Effector memory CD4-positive, alpha-beta T cell (primary cell): ENCODE measurements at places on chromosomes 3 and 15.

- DNase-seq = no peak
These were observed 319.2 kb downstream of the ZNF621 start for GRCh38 chr3:40843851-40844548.

DNA sequence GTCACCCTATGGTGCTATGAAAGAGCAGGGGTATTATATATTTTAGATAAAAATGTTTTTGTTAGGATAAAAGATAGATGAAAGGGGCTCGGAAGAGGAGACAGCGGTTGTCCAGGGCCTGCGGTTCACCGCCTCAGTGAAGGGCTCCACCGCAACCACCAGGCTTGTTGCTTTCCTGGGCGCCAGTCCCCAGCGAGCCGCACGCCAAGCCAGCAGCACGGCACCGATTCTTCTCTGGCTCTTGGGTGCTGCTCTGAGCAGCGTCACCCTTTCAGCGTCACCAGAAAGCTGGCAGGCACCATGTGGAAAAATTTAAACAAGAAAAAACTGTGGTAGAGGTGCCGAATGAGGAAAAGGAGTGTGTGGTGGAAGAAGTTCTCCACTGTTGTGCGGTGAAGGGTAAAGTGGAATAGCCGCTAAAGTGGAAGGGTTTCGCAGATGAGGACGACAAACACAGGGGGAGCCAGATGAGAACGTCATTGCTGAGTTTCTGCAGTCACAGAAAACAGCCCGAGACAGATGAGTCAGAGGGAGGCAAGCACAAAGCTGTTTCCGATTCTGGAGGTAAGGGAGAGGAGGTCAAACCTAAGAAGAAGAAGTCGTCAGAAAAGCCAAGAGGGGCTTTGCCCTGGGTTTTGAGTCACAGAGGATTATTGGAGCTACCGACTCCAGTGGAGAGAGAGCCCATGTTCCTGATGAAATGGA is 569.2 kb downstream of the ZBBX start:
- no peak for DNase-seq

DNA sequence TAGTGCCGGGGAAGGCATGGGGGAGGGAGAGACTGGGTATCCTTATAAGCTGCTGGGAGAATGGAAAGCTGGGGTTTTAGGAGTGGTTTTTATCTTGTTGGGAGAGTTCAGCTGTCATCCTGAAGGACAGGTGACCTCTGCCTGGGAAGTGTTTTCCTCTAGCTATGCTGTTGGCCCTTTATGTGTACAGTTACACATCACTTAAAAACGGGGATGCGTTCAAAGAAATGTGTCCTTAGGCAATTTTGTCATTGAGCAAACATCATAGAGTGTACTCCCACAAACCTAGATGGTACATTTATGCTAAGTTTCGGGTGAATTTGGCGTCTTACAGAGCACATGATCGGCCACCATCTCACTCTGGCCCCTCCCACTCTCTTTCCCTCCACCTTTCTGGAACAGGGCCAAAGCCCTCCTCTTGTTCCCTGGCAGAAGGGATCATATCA is 164.3 kb upstream of the NUDT16 start:
- DNase-seq = no peak

DNA sequence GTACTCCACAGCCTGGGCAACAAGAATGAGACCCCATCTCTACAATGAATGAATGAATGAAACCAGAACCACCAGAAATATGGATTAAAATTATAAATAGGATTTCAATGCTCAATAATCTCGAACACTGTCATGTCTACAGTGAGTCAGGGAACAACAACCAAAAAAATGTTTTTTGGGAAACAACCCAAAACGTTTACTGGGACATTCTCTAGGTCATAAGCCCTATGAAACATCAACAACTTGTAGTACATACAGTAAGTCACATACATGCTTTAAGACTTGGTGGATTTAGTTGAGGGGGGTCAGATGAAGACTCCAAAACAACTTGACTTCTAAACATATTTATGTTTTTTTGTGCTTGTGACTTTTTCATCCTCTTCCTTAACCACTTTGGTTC is 511.2 kb downstream of the FOXP1 start:
- DNase-seq = no peak

DNA sequence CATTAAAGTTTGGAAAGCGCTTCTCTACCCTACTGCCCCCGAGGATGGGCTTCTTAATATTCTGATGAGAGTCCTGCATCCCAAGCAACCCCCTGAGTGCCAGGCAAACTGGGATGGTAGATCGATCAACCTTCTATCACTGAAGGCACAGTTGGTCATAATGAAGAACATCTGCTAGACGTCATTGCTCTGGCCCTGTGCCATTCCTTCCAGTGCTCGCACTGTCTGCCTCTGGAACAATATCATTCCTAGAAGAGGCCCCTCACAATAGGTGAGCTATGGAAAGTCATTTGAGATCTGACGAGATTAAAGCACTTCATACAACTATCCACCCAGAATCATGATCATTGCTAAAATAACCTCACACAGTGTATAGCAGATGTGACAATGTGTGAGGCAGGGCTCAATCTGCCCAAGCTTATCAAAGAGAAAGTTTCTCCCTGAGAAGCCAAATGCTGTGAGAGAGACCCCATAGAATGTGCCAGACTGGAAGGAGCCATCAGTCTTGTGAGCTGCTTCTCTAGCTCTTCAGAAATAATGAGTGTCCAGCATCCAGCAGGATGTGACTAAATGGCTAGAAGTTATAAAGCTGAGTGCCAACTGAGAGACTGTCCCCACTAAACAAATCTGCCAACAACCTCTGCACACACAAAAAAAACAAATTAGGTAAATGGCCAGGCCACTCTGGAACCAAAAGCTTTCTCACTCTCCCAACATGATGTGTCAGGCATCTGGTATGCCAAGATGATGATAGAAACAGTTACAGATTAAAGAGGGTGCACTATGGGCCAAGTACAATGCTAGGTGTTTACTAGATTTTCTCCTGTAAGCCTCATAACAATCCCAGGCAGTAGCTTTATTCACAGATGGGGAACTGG is 165.5 kb downstream of the NECTIN3 start:
- DNase-seq = no peak

DNA sequence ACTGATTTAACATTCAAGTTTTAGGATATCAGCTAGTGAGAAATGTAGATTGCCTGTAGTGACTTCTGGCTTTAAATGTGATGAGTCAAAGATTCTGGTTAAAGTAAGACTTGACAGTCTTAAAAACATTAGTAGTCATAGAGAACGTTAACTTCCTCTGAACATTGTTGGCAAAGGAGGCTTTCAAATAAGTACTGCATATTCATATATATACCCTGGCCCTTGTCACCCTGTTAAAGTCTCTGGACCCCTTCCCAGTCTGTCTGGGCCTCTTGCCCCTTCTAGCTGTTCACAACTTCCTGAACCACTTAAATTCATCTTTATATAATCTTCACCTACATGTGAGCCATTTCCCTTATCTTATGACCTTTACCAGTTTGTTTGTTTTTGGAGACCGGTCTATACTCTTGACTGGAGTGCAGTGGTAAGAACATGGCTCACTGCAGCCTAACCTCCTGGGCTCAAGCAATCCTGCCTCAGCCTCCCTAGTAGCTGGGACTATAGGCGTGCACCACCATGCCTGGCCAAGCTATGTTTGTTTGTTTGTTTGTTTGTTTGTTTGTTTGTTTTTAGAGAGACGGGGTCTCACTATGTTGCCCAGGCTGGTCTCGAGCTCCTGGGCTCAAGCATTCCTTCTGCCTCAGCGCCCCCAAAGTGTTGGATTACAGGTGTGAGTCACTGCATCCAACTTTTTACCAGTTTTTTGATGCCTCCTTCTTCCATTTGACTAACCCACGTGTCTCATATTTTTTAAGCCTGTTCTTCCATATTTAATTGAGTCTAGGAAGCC is 64.4 kb upstream of the CRTC3 start:
- DNase-seq = no peak

DNA sequence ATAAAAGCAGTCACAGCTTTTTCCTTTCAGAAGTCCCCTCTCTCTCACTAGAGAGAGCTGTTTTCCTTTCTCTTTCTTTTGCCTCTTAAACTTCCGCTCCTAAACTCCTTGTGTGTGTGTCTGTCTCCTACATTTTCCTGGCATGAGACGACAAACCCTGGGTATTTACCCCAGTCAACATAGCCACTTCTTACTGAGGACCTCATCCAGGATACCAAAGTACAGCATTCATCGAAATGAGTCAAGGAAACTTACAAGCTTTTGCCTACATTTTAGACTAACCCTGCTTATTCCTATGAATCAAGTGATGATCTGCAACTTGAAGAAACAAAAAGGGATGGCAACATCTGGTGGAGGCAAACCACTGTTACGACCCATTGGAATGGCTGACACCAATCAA is 16.7 kb downstream of the PATL2 start:
- no peak for DNase-seq

- DNase-seq = no peak
These were observed 111.4 kb downstream of the MEIS2 start for GRCh38 chr15:36988947-36989346.

DNA sequence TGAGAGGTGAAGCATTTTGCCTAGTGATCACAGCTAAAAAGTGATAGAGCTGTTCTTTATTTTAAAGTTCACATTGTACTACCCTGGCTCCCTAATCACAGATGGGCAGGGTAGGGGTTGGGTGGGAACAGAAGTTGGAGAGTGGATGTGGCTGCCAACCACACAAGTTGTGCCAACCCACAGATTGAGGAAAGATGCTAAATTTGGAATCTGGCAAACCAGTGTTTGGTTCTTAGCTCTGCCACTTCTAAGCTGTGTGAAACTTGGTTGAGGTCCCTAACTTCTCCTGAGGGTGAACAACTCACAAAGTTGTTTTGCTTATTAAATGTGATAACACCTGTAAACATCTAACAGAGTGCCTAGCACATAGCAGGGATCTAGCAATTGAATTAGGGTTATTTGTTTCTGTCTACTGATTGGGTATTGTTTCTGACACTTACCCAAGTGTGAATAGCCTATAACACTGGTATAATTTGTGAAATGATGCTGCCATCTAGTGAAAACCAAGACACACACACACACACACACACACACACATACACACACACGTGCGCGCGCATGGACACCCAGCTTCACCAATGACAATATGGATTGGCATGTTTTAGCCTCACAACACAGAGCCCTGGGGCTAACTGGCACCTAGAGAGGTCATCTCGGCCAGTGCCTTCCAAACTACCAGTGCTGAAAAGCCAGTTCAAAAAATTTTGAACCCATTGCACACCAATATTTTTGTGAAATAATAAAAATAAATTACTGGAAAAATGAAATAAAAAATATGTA is 25.3 kb downstream of the ADGRG7 start:
- no peak for DNase-seq

DNA sequence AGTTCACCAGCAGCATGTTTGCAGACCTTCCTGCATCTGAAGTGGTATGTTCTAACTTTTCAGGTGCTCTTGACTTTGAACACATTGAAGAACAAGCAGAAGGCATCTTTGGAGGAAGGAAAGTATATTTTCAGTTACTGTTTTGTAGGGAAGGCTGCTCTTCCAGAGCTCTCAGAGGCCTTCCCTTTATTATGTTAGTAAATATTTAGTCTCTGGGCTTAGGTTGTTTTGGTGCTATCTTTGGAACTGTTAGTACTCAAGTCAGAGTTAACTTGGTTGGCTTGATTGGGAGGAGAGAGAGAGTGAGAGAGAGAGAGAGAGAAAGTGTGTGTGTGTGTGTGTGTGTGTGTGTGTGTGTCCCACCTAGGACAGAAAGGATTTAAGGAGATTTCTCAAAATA is 188.2 kb downstream of the ITPR1 start:
- no peak for DNase-seq

- no peak for DNase-seq
These were observed 327.1 kb downstream of the SATB1 start for GRCh38 chr3:18097989-18098388.

DNA sequence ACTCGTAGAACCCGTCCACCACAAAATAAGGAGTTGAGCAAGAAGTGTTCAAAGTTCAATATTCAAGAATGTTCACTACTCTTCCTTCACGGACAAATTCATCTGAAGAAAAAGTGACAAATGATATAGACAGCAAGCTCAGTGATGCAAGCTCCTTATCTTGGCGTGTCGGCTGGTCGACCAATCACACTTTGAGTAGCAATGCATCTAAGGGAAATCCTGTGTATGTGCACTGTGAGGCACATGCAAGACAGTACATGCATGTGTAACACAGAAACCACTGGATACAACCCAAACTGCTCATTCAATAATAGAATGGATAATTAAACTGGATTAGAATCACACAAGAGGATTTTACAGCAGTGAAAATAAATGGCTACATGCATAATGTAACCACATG is 64.4 kb upstream of the CSPG5 start:
- DNase-seq = no peak

- no peak for DNase-seq
These were observed 8.1 kb downstream of the IL1RAP start for GRCh38 chr3:190521998-190522397.

DNA sequence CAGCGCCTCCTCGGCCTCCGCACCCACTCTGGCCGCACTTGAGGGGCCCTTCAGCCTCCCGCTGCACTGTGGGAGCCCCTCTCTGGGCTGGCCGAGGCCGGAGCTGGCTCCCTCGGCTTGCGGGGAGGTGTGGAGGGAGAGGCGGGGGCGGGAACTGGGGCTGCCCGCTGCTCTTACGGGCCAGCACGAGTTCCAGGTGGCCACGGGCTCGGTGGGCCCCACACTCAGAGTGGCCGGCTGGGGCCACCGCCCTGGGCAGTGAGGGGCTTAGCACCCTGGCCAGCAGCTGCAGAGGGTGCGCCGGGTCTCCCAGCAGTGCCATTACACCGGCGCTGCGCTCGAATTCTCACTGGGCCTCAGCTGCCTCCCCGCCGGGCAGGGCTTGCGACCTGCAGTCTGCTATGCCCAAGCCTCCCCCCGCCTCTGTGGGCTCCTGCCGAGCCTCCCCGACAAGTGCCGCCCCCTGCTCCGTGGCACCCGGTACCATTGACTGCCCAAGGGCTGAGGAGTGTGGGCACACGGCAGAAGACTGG is 167.1 kb upstream of the PLSCR5 start:
- DNase-seq = no peak

GRCh38 chr15:70447928-70448698 is 315.2 kb downstream of the UACA start:
- DNase-seq = no peak

GRCh38 chr3:117268318-117268717 is 558.7 kb downstream of the TUSC7 start:
- DNase-seq = no peak

- DNase-seq = no peak
These were observed 272.4 kb downstream of the THRB start for GRCh38 chr3:24222165-24222805.

DNA sequence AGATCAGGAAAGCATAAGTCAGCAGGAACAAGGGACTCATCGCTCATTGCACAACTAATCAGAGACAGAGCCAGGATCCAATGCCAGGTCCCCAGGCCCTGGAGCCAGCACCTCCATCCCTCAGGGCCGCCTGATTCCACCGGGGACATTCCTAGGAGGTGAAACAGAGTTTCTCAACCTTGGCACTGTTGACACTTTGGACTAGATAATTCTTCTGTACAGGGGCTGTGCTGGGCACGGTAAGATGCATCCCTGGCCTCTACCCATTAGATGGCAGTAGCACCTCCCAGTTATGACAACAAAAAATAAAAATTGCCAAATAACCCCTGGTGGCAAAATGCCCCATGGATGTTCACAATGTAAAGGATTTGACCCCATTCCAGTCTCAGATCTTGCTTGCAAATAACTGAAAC is 127.7 kb downstream of the MTHFS start:
- no peak for DNase-seq
